ENCODE measurements at places on chromosomes 3 and 15.

DNA sequence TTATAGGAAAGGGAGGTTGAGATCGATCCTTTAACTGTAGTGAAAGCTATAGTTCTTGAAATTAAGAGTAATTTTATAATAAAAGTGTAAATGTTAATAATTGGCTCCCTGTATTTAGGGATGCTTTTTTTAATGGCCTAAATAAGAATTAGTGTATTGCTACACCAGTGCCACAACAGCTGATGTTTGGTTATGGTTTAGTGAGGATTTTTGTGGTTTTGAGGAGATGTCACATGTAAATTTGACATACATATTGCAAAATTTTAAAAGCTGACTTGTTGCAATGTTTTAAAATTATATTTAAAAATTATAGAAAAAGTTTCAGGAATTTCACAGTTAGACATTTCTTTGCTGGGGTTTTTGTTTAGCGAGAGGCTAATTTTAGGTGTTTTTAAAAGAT, 3.9 kb downstream of the TSC22D2 start:
- DNase-seq, result no peak

GRCh38 chr3:94643400-94643799, 580.5 kb downstream of the NSUN3 start:
- DNase-seq, result no peak

GRCh38 chr15:76840830-76841460, 64.2 kb downstream of the SCAPER start:
- DNase-seq, result no peak

DNA sequence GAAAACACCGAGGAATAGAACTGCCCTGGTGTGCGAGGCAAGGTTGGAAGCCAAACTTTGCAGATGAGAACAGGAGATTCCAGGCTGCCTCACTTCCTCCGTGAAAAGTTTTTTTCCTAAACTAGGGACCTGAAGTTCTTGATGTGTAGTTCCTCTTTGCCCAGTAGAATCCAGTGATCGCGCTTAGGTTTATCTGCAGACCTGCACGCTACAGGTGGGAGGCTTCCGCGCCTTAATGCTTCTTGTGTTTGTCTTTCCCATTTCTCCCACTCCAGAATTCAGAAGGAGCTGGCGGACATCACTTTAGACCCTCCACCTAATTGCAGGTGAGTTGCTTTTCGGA, 5.4 kb downstream of the UBE2E1 start:
- no peak for DNase-seq

DNA sequence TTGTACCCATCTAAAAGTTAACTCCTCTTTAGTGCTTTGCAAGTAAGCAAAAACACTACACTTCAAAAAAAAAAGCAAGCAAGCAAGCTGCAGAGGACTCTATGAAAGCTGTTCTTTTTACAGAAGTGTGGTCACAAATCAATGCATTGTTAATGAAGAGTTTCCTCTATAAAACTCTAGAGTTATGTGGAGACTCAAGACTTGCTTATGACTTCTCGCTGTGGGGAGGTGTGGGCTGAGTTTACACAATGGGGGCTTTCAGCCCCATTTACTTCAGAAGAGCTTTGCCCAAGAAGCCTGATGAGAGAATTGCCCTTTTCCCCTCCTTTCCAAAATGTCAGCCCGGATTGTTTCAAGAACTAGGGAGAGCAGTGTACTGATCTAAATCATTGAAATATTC, 144.4 kb downstream of the IGSF11 start:
- DNase-seq, result no peak

DNA sequence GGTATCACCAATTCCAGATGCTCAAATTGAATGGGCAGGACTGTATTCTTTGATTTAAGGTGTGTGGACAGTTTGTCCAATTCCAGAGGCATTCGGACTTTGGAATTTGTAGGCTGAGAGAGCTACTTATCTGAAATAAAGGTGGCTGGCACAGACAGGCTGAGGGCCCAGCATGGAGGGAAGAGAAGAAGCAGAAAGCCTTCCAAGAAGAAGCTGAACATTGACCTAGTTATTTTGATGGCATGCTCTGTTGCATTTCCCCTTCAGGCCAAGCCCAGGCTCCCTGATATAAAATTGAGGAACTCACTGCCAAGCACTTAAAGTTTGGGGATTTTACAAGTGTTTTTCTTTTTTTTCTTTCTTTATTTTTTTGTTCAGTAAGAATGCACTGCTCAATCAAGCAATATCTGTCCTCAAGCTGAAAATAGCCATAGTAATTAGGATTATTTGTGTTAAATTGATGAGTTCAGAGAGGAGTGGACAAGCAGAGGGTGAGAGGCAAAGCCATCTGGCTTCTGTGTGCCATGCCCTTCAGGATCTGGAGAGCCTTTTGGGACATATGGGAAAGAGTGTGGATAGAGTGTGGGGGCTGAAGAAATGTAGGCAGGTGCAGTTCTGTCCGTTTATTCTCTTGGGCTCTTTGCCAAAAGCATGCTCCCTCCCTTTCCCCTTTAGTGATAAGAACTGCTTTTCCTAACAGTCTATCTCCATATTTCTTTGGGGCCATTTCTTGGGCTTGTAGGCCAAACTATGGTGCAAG, 148.9 kb downstream of the OXSM start:
- DNase-seq, result no peak

DNA sequence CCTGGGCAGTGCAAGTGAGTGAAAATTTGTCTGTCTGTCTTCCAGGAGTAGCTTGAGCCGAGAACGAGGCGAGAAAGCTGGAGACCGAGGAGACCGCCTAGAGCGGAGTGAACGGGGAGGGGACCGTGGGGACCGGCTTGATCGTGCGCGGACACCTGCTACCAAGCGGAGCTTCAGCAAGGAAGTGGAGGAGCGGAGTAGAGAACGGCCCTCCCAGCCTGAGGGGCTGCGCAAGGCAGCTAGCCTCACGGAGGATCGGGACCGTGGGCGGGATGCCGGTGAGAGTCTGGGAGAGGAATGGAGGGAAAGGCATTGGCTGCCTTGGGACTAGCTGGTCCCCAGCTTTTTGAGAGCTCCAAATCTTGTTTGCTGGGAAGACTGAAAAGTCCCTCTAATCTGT, 10.2 kb upstream of the FAM131A start:
- no peak for DNase-seq

- DNase-seq, result no peak
Observed at GRCh38 chr3:82157952-82158351, 396.5 kb upstream of the GBE1 start.

DNA sequence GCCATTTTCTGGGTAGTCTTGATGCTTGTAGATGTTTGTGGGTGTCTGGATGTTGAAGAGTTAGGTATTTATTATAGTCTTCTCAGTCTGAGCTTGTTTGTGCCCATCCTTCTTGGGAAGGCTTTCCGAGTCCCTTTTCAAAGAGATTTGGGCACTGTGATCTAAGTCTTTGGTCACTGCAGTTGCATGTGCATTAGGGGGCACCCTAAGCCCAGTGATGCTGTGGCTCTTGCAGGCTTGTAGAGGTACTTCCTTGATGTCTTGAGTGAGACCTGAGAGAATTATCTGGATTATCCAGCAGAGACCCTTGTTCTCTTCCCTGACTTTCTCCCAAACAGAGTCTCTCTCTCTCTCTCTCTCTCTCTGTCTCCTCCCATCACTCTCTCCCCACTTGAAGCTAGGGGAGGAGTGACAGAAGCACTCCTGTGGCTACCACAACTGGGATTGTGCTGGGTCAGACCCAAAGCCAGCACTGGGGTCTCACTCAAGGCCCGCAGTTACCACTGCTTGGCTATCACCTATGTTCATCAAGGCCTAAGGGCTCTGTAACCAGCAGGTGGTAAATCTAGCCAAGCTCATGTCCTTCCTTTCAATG, 68.5 kb downstream of the TMCO5A start:
- no peak for DNase-seq

GRCh38 chr3:73469331-73469730, 155.4 kb downstream of the PDZRN3 start:
- no peak for DNase-seq

- no peak for DNase-seq
Observed at GRCh38 chr3:16534640-16535262, 21.3 kb upstream of the RFTN1 start.

GRCh38 chr15:29612701-29613100, 209.6 kb downstream of the TJP1 start:
- no peak for DNase-seq

GRCh38 chr3:31268868-31269267, 263.9 kb upstream of the STT3B start:
- no peak for DNase-seq

GRCh38 chr15:66187271-66187670, 66.3 kb downstream of the MEGF11 start:
- no peak for DNase-seq

GRCh38 chr3:138817695-138818094, 17.0 kb downstream of the PIK3CB start:
- DNase-seq, result no peak

DNA sequence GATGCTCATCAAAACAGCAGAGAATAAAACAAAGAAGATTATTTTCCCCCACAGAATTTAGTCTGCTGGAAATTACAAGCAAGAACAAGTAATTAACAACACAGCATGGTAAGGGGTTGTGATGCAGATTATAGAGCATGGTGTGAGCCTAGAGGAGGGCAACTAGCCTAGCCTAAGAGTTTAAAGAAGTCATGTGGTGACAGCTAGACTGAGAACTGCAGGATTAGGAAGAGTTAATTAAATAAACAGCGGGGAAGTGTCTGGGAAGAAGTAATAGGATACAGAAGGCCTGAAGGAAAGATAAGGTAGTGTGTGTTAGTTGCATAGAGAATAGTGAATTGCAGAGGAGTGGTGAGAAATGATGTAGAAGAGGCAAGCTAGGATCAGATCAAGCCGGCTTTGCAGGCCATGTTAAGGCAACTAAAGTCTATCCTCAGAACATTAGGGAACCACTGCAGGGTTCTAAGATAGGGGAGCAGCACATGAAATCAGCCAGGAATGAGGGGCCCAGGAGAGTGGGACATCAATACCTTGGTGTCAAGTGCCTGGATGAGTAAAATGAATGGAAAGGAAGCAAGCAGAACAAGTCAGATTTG, 11.9 kb upstream of the PKM start:
- DNase-seq, result no peak

- DNase-seq, result no peak
Observed at GRCh38 chr3:45844616-45845015, 2.7 kb upstream of the LZTFL1 start.

- no peak for DNase-seq
Observed at GRCh38 chr15:64949383-64950186, 37.9 kb downstream of the ANKDD1A start.

GRCh38 chr3:126146034-126146433, 34.4 kb downstream of the ALDH1L1 start:
- DNase-seq, result no peak

- peak; percentile 44 for DNase-seq
Observed at GRCh38 chr3:129001806-129002572, 885 bp downstream of the EFCC1 start.

- no peak for DNase-seq
Observed at GRCh38 chr3:156037356-156037755, 83.0 kb upstream of the KCNAB1 start.

- DNase-seq, result no peak
Observed at GRCh38 chr15:61537337-61537736, 308.2 kb upstream of the RORA start.

GRCh38 chr3:61893840-61894566, 332.6 kb downstream of the PTPRG start:
- DNase-seq, result no peak

GRCh38 chr3:175288621-175289020, 429.5 kb downstream of the NAALADL2 start:
- DNase-seq, result no peak

DNA sequence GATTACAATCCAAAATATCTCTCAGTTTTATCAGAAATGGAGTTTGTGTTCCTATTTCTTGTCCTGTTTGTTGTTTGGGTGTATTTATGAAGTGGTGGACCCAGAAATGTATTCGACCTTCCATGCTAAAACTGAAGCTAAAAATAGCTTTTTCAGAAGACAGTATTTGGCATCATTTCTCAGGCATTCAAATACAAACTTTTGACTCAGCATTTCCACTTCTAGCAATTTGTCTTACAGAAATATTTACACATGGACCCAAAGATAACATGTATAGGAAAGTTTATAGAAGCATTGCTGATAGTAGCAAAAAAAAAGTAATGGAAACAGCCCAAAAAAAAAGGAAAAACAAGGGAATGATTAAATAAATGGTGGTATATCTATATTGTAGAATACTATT, 156.3 kb downstream of the HCN4 start:
- DNase-seq, result no peak

DNA sequence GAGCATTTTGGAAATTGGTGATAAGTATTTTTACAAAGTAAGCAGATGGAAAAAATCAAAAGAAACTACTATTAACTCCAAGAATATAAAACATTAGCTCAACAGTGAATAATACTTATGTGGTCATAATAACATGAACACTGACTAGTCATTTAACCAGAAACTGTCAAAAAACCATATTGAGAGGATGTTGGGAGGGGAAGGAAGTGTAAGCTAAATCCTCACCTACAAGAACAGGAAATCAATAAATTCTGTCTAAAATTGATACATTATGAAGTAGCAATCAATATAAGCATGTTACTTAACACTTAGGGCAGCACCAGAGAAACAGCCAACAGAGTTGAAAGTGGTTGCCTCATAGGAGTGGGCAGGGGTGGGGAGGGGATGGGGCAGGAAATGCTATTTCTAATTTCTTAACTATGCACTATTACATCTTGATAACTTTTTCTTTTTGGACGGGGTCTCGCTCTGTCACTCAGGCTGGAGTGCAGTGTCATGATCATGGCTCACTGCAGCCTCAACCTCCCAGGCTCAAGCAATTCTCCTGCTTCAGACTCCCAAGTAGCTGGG, 41.7 kb downstream of the CCR3 start:
- no peak for DNase-seq

DNA sequence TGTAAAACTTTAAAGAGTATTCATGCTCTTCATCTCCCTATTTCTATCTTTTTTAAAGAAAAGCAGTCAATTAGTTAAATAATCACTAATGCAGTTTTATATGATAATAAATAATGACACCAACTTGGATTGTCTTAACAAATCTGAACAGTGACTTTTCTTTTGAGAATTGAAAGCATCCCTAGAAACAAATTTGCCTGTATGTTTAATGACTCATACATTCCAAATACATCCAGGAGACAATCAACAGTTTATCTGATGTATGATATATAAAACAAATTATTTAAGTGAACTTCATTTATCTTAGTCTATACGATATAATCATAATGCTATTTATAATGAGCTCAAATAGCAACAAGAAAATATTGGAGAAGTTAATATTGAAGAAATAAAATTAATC, 78.0 kb downstream of the ALCAM start:
- DNase-seq, result no peak

GRCh38 chr3:9791790-9792404, 376 bp downstream of the TADA3 start:
- DNase-seq, result no peak

- DNase-seq, result no peak
Observed at GRCh38 chr3:14822670-14823390, 4.1 kb downstream of the FGD5 start.

- peak; percentile 2 for DNase-seq
Observed at GRCh38 chr3:56131974-56132590, 336.2 kb downstream of the ERC2 start.

DNA sequence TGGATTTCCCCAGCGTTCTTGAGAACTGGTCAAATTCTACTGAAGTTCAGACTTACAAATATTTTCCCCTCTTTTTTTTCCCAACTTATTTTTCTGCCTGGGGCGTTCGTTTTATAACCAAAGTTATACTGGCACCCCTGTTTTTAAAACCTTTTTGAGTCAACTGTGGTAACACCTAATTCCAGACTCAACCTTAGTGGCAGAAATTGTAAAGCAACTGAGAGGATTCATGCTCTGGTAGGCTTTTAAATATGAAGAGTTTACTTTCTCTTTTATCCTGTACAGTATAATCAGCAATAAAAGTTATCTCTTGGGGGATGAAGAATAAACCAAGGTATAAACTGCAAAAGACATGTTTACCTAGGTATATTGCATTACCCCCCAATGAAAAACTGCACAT, 2.3 kb downstream of the IL5RA start:
- DNase-seq, result no peak

GRCh38 chr3:125615256-125615655, 20.0 kb upstream of the OSBPL11 start:
- no peak for DNase-seq
